ENCODE measurements at places on chromosomes 7 and 10.

DNA sequence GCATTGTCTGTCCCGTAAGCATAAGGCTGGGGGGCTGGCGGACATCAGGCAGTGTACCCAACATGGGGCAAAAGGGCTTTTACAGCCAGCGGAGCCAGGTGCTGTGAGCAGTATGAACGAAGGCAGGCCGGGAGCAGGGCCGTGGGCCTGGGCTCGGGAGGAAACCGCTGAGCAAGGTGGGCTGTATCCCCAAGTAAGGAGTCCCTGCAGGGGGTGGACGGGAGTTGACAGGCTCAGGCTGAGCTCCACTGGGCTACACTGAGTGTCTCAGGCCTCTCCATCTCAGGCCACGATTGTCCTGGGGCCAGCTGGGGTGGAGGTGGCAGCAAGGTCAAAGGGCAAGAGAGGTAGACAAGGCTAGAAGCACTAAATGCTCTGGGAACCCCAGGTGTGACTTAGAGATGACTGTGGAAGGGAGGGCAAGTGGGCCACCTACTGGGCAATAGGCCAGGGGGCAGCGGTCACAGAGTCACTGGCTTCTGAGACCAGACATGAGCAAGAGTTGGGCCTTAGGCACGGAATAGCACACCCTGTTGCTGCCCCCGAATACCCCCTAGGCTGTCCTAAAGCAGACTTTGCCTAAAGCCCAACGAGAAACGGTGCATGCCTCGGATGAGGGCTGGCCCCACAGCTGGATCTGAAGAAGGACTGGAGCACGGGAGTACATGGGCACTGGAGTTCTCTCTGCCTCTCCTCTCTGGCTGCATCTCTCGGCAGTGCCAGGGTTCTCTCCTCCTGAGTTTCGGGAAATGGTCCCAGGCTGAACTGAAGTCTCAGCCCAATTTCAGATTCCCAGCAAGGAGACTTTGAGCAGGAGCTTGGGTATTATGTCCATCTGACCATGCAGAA lies 10.8 kb upstream of the RAMP3 start:
- no peak for DNase-seq

DNA sequence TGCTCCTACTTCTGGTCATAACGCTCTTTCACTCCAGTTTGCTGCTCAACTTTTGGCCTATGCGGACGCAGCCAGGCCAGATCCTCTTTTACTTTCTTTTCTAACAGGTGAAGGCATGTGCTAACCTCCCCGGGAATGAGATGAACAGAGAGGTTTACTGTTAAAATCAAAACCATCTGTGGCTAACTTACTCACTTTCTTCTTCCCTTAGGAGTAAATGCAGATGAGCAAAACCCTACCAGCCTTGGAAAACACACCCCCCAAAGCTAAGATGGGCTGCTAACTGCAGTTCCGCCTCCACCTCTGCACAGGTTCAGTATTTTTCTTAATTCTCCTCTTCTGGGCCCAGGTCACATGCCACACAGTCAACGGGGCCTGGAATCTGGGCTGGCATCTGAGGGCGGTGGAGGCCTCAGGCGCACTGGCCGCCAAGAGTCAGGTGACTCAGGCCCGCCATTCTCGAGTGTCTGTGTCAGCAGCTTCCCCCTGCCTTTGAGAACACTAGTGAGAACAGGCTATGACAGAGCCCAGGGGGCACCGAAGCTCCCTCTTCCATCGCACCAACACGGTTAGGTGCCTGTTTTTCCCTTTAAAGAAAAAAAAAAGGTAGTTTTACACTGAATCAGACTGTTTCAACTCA lies 11.1 kb downstream of the FAM53B start:
- DNase-seq, result no peak

DNA sequence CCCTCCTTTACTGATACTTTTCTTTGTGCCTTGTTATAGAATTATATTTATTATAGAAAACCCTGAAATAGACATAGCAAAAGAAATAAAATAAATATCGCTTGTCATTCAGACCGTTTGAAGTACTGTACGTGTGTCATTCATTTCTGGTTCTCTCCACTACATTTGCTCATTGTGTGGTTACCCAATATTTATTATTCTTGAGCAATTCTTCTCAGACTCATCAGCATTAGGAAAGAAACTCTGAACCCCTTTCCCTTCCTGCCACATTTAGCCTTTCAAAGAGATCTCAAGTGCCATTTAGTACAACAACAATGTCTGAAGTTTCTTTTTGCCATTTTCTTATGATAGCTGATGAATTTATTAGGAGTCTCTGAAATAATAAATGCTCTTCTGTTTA lies 154.1 kb downstream of the KIAA1217 start:
- DNase-seq, result no peak

GRCh38 chr7:39606352-39606751 lies 17.0 kb upstream of the RALA start:
- DNase-seq, result no peak

GRCh38 chr10:62735464-62736167 lies 68.9 kb upstream of the ADO start:
- no peak for DNase-seq

DNA sequence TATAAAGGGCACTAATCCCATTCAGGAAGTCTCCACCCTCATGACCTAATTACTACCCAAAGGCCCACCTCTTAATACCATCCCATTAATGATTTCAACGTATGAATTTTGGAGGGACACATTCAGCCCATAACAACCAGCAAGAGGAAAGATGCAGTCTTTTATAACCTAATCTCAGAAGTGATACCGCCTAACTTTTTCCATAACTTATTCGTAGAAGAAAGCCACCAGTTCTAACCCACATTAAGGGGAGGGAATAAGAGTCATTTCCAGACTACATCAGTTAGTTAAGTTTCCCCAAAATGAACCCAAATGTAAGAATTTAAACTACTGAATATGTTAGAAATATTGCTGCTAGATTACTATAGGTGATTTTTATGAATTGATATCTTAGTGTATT lies 32.1 kb upstream of the LHFPL3 start:
- no peak for DNase-seq

- no peak for DNase-seq
These were observed 43.9 kb upstream of the LYZL1 start for GRCh38 chr10:29244978-29245377.

GRCh38 chr7:27316311-27316710 lies 73.7 kb downstream of the EVX1 start:
- no peak for DNase-seq

- no peak for DNase-seq
These were observed 213.5 kb downstream of the GPAM start for GRCh38 chr10:111970111-111970510.

DNA sequence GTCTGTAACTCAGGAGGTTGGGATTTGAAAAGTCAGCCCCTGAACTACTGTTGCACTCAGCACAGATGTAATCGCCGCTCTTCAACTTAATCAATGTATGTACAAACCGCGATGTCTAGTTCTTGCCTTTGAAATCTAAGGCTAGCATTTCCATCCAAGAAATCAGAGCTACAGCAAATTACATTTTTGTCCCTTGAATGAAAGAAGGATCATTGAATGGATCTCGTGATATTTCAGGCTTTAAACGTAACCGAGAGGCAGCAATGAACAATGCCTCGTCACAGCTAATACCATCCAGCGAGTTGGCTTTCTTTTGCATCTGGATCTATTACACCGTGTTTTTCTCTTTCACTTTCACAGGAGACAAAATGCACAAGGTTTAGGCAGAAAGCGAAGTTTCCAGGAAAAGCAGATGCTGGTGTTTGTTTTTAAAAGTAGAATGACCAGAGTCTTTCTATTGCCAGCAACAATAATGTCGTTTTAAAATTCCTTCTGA lies 5.5 kb downstream of the SKIDA1 start:
- DNase-seq, result no peak

- DNase-seq, result no peak
These were observed 128.0 kb downstream of the NRCAM start for GRCh38 chr7:108328174-108328651.

DNA sequence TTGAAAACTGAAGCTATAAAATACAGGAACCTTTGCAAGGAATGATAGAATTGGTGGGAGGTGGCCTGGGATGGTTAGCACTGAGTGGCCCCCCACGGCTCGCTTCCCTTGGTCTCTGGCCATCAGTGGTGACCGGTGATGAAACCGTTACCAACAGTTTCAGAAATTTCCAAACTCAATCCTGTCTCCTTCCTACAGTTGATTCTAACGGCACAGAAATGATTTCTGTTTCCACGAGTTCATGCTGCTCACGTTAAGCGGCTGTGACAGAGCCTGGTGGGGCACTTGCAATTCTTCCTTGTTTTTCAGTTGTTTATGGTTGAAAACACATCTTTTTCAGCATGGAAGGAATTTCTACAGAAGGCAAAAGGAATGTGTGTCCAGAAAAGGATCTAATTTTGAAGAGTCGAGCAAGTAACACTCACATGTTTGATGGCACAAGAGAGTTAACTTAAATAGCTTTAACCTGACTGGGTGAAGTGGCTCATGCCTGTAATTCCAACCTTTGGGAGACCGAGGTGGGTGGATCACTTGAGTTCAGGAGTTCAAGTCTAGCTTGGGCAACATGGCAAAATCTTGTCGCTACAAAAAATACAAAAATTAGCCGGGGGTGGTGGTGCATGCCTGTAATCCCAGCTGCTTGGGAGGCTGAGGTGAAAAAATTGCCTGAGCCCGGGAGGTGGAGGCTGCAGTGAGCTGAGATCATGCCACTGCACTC lies 100.1 kb downstream of the DNAJB6 start:
- no peak for DNase-seq

DNA sequence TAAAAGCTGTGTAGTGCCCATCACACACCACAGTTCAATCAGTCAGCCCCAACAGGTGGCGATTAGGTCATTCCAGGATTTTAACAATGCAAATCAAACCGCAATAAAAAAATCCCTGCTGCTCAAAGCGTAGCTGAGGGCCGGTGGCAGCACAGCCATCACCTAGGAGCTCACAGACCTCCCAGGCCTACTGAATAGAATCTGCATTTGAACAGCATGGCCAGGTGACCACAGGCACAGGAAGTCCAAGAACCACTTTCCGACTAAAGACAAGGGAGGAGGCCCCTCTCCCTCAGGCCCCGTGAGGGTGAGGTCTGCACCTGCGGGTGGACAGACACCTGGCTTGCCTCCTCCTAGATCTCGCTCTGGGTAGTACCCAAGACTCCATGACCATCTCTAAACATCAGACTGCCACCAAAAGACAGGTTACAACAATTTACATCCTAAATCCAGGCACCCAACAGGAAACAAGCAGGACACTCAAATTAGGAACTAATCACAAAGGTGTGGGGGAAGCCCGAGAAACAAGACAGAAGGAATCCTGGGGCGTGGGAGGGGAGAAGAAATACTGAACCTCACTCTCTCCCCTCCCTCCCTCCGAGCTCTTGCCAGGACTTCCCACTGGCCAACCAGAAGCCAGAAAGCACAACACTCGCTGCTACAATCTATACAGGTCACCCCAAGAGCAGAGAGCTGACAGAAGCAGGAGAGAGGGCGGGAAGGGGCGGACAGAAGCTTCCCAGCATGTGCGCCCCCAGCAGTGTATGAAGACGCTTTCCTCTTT lies 19.2 kb downstream of the GNA12 start:
- no peak for DNase-seq

DNA sequence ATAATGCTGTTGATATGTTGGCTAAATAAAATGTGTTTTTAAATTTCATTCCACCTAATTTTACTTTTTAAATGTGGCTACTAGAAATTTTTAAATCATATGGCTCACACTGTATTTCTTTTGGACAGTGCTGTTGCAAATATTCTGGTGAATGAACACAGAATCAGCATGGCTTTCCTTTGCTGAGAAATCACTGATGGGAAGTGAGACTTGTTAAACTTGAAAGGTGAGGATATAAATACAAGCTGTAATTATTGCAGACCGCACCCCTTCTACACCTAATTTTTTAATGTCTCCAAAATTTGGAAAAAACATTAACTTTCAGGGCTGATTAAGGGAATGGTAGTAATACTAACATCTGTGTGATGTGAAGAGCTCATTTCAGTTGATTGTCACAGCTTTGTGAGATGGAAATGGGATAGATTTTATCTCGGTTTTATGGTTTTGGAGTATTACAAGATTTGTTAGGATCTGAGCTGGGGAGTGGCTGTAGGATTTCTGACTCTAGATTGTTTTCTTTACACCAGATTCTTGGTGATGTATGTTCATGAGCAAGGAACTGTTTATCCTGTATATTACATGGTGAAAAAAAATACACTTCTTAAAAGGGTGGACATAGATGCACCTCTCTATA lies 1.3 kb downstream of the MIOS start:
- DNase-seq, result no peak

- DNase-seq, result peak; percentile 1
These were observed 136.0 kb downstream of the KIF20B start for GRCh38 chr10:89837165-89838043.

Data from NCI-H2171 treated with DMSO at 0.1 percent for 48 hours (cell line).